ENCODE measurements at places on chromosomes 1 and 21.

DNA sequence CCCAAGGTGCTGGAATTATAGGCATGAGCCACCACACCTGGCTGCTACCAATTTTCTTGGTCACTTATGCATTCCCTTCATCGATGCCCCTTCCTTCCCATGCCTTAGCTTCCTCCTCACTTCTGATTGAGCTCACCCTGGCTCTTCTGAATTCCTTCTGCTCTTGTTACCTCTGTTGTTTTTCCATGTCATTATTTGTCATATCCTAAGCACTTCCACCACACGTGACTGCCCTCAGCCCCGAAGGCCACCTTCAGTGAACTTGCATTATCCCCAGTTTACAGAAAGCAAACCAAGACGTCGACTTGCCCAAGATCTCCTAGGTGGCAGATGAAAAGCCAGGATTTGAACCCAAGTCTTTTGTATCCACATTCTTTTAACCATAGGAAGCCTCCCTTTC lies 30.7 kb downstream of the CA6 start:
- no peak for DNase-seq

DNA sequence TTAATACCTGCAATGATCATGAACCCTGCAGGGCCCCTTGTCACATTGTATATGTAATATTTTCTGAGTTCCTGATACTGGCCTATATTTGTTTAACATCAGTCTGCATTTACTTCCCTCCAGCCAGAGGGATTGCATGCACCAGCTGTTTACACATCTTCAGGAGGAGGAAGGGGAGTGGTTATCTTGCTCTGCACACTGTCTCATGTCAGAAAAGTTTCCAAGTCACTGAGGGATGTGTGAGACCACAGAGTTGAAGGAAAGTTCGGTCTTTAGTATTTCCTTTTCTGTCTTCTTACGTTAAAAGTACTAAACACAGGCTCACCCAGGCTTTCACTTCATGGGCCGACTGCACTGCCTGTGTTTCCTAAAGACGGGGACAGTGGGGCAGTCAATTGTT lies 574.1 kb downstream of the LMO4 start:
- DNase-seq, result peak; percentile 41

GRCh38 chr1:20339811-20340457 lies 49.3 kb downstream of the VWA5B1 start:
- peak; percentile 7 for DNase-seq

- no peak for DNase-seq
Measured at GRCh38 chr1:204670152-204670927, 15.2 kb downstream of the LRRN2 start.

DNA sequence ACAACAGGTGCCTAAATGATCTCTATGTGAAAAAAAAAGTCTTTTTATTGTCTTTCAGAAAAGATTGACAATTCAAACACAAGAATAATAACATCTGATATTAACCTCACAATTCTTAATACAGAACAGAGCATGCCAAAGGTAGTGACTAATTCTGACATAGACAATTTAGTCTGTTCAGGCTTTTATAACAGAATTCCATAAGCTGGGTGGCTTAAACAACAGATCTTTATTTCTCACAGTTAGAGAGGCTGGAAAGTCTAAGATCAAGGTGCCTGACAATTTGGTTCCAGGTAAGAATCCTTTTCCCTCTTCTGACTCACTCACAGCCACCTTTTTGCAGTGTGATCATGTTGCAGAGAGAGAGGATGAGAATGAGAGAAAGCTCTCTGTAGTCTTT lies 27.0 kb downstream of the DPYD start:
- DNase-seq, result no peak

DNA sequence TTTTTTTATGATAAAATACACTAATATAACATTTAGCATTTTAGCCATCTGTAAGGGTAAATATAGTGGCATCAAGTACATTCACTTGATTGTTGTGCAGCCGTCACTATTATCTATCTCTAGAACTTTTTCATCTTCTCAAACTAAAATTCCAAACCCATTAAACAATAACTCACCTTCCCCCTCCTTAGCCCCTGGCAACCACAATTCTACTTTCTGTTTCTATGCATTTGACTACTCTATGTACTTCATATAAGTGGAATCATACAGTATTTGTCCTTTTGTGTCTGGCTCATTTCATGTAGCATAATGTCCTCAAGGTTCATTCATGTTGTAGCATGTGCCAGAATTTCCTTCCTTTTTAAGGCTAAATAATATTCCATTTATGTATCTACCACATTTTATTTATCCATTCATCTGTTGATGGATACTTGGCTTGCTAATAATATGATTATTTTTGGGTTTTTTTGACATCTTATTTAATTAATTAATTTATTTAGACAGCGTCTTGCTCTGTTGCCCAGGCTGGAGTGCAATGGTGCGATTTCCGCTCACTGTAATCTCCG lies 69.6 kb upstream of the MACF1 start:
- no peak for DNase-seq

DNA sequence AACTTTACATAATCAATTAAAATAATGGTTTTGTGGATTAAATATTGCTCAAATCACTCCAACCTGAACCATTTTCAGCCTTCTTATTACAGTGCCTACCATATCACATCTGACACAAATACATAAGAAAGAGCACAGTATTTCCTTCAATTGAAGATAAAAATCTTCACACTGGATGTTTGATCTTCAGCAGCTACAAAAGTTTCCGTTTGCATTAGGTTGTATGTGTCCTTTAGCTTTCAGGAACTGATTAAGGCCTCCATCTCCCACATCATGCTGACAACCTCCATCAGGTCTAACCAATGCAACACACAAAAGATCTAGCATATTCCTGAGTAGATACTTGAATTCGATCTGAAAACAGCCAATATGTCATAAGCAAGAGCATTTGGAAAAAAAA lies 195.1 kb upstream of the NR5A2 start:
- no peak for DNase-seq

- no peak for DNase-seq
Measured at GRCh38 chr1:77230051-77230450, 10.8 kb upstream of the PIGK start.

DNA sequence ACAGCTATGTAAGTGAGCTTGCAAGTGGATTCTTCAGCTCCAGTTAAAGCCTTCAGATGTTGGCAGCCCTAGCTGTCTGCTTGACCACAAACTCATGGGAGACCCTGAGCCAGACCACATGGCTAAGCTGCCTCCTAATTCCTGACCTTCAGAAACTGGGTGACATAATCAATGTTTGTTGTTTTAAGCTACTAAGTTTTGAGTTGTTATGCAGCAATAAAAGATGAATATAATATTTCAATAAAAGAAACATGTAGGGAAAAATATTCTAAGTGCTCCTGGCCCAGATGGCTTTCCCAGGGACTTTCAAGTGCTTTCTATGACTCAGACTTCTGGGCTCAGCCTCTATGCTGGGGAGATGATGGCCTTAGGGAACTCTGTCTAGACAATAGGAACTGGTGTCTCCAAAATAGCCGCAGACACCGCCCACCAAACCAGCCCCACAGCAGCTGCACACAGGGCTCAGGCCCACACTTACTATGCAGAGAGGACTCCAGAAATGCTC lies 20.3 kb upstream of the AZIN2 start:
- peak; percentile 83 for DNase-seq

All from pons (tissue), 1 donor.